SIG-M5 (cell line): ENCODE measurements at places on chromosomes 11 and 22.
A peak's percentile ranks its signal among the peaks of the same experiment; 100 is the strongest.

DNA sequence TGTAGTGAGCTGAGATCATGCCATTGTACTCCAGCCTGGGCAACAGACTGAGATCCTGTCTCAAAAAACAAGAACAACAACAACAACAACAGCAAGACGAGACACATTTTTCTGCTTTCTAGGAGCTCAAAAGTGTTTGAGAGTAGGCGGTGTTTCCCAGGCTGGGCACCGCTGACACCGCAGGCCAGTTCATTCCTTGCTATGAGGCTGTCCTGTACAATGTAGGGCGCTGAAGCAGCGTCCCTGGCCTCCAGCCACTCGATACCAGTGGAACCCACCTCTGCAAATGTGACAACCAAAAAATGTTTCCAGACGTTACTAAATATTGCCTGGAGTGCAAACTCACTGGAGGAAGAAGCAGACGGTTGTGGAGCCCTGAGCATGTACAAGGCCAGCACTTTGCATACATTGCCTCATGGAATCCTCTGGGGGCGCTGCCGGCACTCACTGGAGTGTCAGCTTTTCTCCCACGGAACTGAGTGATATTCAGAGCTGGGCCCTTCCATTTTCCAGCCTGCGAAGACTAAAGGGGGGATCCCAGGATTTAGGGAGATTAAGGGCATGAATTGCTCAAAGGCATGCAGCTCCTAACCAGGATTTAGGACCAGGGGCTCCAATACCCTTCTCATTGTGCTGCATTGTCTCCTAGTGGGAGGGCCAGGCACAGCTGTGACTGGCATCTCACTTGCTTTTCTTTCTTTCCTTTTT, 5.8 kb upstream of the MIEF1 start:
- peak; percentile 46 for DNase-seq

GRCh38 chr11:119372260-119373058, 9.0 kb downstream of the USP2 start:
- no peak for DNase-seq

DNA sequence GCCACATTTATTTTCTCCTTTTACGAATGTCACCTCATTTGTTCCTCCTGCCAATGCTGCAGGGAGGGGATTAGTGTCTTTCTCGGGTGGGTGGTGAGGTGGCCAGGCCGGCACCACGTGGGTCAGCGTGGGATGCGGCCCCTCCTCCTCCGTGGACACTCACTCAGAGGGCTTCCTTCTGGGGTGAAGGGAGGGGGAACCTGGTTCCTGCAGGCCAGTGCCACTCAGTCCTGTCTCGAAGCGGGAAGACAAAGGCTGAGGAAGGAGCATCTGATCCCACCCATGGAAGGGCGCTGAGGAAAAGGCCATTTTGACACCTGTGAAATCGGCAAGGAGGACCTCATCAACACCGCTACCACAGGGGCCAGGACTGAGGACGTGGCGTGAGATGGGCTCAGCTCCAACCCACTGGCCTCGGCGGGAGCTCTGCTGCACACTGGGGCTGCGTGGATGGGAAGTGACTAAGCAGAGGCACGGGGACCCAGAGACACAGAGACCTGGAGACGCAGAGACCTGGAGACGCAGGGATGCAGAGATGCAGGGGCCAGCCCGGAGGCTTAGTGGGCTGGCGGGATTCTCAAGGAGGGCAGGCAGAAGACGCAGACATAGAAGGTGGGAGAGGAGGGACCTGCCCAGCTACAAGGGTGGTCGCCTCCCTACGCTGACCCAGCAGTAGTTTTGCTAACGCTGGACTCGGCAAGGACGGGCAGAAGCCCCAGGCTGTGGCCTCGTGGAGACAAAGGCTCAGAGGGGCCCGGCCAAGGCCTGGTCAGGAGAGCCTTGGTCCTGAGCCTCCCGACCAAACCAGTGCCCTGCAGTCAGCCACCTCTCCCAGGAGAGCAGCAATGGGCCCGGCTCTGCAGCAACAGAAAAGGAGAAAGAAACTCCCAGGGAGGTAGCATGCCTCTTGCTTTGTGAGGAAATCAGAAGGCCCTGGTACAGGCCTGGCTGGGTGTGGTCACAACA, 1071.2 kb downstream of the BRD1 start:
- DNase-seq: no peak

GRCh38 chr11:85742348-85742747, 56.4 kb upstream of the CCDC89 start:
- DNase-seq: no peak

GRCh38 chr11:94297985-94298576, 6.3 kb upstream of the IZUMO1R start:
- no peak for DNase-seq

GRCh38 chr11:117610045-117610444, 187.0 kb downstream of the DSCAML1 start:
- no peak for DNase-seq

DNA sequence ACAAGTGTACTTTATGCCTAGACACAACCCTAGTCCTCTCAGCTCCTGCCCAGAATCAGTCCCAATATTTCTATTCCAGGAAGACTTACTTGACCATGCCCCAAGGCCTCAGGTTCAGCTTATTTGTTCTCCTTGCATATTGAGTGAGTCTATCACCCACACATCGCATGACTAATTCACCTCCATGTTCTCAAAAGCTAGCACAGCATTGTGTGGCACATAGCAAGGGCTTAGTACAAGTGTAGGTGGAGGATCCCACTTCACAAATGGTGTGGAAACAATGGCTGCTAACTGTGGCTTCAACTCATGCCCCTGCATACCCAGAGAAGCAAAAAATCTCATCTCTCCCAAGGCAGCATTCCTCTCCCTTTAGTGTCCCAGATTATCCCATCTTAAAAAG, 602.6 kb upstream of the API5 start:
- DNase-seq: no peak

DNA sequence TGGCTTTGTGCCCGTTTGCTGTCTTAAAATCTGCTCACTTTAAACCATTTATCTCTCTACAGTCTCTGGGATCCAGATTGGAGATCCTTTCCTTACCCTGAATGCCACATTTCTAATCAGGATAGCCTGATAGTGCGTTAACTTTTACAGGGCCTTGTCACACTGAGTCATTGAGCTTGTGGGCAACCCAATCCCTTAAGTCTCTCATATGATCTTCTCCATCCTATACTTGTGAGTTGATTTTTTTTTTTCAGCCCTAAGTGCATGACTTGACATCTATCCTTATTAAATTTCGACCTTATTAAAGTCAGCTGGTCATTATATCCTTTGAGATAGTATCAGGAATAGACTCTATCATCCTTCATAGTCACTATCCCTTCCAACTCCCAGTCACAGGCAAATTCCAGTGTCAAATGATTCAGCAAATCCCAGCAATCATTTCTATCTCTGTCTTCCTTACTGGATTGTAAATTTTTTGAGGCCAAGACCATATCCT, 57.7 kb downstream of the TEAD1 start:
- no peak for DNase-seq

DNA sequence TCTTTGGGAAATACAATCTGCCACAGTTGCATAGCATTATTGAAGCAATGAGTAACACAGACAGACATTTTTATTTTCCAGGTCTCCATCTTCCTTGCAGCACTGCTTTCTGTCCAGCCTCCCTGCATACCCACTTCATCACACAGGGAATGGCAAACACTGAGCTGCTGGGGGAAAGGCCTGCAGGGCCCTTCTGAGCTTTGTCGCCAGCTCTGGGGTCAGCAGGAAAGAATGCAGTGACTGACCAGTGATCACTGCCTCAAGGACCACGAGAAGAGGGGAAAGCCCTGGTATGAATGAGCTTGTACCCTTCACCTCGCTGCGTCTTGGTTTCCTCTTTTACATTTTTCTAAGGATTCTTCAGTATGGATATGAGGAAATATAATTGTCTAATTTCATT, 21.3 kb upstream of the MICAL2 start:
- DNase-seq: no peak

- no peak for DNase-seq
Observed at GRCh38 chr11:62725646-62726045, 1.6 kb downstream of the HNRNPUL2 start.

DNA sequence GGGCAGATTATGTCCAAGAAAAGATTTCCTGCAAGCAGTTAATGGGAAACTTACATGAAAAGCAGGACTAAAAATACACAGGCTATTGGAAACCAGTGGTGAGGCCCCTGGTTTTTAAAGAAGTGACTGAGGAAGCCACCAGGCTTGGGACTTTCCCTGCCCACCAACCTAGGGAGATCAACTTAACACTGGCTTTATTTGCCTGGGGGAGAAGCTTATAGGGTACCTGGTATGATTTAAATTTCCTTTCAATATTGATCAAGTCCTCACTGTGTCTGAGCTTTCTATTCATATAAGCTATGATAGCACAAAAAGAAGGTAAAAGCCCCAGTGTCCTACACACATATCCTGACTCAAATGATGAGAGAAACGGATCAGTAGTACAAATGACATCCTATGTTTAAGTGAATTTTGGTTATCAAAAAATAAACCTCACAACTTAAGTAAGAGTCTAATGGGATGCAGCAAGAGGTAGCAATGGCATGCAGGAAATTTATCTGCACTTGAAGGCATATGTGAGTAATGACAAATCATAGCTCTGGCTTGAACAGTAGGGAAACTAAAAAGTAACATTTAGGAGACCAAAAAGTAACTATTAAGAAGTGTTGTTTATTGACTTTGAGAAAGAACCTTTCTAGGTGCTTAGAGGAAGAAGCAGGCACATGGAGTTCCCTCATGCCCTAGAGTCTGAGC, 85.3 kb downstream of the GAB2 start:
- no peak for DNase-seq
